ENCODE measurements at places on chromosomes 1 and 21.

GRCh38 chr21:15498455-15498854 is 231.3 kb upstream of the USP25 start:
- DNase-seq: no peak

GRCh38 chr1:29593601-29594382 is 357.5 kb downstream of the PTPRU start:
- DNase-seq: no peak

GRCh38 chr1:50426108-50426700 is 3.0 kb upstream of the DMRTA2 start:
- peak; percentile 55 for DNase-seq

- DNase-seq: no peak
Observed at GRCh38 chr1:78743626-78744025, 94.0 kb downstream of the IFI44 start.

DNA sequence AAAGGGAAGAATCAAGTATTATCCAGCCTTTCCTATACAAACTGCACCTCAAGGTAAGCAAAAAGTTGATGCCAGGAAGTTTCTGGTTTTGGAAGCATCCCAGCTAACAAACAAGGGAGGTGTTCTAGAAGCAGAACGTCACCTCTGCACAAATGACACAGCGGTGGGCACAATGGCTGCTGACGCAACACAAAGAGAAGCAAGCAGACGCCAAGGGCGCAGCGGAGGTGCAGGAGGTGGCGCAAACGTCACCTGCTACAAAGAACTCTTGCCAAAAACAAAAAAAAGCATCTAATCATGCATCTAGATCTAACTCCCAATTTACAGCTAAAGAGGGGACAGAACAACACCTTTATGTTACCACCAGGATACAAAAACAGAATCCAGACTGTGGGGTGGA is 88.5 kb downstream of the NPHP4 start:
- no peak for DNase-seq

All from right kidney (tissue), 9 donors.